Renal cortical epithelial cell (primary cell): ENCODE measurements at places on chromosomes 2 and 18. TPM values are rescaled to one million over a fixed set of nuclear protein-coding genes. Genes with fewer than 3 reads are reported as not detected.

Gene POTEC
- total RNA-seq: 0.52 TPM in 1 of 2 replicates, not detected in the other

Gene SNORC
- 0.69 and 2.1 TPM in 2 replicates for total RNA-seq

Gene ATRAID
- total RNA-seq: 101 and 131 TPM in 2 replicates

Gene GPC1
- 18.1 and 49.9 TPM in 2 replicates for total RNA-seq

Gene USP37
- 9.2 and 12.2 TPM in 2 replicates for total RNA-seq

Gene TMEM37
- 0.69 and 11.4 TPM in 2 replicates for total RNA-seq

Gene MROH2A
- 0.15 TPM in 1 of 2 replicates, not detected in the other for total RNA-seq

Gene SCYGR1
- total RNA-seq: not detected in 2 replicates

Gene TMEFF2
- not detected in 2 replicates for total RNA-seq
